ENCODE measurements at places on chromosomes 12 and 14.

- DNase-seq = no peak
These were observed 48.7 kb downstream of the MIPOL1 start for GRCh38 chr14:37246427-37246829.

DNA sequence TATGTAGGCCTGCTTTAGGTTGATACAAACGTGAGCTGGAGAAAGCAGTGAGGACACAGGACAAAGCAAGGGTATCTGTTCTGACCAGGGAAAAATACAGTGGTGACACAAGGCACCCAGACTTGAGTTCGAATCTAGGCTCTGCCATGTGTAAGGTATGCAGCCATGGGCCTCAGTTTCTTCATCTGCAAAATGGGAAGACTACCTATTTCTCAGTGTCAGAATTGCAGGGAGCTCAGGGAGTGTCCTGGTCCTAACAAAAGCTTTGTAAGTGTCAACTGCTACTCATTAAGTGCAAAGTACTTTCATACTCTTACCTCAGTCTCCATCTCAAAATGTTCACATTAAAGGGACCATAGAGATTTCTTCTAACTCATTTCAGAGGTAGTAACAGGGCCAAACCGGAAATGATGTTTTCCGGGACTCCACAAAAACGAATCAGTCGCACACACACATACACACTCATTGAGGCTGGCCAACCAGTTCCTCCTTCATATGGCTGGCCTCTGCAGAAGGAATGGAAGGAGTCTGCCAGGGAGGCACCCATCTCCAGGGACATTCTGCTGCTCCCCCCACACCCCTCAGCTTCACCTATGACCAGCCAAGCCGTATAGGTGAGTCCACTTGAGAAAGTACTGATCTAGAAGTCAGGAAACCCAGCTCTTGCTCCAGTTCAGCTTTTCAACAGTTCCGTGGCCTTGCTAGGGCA lies 7.8 kb downstream of the CTDSP2 start:
- DNase-seq = no peak

GRCh38 chr14:102591944-102592762 lies at the start of gene RCOR1:
RCOR1 (plus strand) TSS chr14:102592649; CDS start chr14:102592887, 238 bp downstream.
- peak; percentile 94 for DNase-seq

DNA sequence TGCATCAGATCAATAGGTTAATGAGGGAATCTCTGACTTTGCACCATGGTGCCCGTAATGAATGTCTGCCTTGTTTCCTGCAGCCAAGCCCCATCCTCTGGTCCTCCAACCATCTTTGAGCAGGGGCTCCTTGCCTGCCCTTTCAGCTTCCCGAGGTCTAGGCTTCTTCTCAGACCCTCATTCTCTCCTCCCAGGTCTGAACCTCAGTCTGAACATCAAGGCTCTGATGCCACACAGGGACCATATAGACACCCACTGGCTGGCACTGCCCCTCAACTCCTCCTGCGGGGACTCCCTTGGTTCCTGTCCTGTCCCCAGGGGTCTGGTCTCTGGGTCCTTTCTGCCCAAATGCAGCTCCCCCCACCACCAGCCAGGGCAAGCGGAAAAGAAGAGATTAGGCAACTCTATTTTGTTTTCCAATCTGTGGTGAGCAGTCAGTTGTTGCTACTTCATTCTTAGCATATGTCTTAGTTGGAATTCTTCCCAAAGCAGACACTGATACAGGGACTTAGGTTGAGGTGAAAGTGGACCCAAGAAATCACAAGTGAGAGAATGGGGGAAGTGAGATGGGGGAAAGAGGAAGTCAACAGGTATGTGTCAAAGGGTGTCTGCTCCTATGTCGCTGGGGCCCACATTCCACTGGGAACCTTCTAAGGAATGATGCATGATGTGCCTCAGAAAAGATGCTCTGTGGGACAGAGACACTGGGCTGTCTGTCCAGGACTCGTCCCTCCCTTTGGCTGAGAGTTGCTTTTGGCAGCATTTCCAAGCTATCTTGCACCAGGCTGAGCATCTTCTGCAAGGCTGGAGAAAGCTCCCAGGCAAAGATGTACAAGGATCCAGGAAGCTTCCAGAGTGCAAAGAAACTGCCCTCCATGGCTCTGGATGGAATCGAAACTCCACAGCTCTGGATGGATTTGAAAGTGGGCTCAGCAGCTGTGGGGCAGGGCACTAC lies 1096.5 kb upstream of the TMEM132C start:
- no peak for DNase-seq

GRCh38 chr12:4286228-4286627 lies 12.7 kb downstream of the CCND2 start:
- no peak for DNase-seq

DNA sequence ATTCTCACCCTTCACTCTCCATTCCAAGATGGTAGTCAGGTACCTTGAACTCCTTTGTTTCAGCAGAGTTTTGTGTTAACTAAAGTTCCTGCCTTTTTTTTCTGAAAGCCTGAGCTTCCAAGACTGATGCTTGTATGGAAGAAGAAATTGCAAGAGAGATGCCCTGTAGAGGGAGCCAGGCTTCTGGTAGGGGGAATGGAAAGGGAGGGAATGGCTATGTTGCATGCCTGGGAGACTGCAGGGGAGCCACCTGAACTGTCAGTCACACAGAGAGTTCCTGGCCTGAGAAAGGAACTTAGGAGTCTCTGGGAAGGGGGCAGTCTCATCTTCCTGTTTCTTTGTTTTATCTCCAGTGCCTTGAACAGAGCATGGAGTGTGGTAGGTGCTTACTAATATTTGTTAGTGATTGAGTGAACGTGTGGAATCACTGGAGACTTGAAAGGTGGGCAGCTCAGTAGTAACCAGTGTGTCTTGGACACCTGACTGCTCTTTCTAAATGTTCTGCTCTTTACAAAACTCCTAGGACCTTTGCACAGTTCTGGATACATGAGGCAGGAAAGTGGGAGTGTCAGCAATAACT lies 132.2 kb downstream of the ANO4 start:
- DNase-seq = no peak

- no peak for DNase-seq
These were observed 11.8 kb downstream of the RPS6KL1 start for GRCh38 chr14:74911221-74911620.

GRCh38 chr12:108906971-108907370 lies 27.1 kb downstream of the DAO start:
- no peak for DNase-seq

DNA sequence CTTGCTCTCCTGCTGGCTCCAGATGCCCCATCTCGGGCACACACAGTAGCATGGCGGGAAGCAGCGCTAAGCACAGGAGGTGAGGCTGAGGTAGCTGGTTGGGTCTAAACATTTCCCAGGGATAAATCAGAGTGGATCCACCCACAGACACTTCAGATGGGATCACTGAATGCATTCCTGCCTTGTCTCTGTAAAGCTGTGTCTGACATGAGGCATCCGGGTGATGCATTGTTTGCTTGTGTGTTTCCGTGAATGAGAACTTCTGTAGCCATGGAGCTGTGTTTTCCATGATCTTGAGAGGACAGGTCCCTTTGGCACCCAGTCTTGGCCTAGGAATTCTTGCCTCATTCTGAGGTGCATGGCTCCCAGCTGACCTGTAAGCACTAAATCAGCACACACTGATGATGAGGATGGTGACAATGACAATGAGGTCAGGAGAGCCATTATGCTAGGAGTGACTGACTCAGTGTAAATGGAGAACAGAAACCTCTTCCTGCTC lies 6.7 kb upstream of the KRT75 start:
- no peak for DNase-seq

GRCh38 chr12:1885082-1885596 lies 33.3 kb downstream of the CACNA2D4 start:
- no peak for DNase-seq

GRCh38 chr12:21341769-21342168 lies 7.1 kb upstream of the SLCO1A2 start:
- no peak for DNase-seq

- DNase-seq = no peak
These were observed 233.1 kb downstream of the PTPRO start for GRCh38 chr12:15555446-15555845.

- DNase-seq = no peak
These were observed 58.3 kb upstream of the LTA4H start for GRCh38 chr12:96093543-96094196.

DNA sequence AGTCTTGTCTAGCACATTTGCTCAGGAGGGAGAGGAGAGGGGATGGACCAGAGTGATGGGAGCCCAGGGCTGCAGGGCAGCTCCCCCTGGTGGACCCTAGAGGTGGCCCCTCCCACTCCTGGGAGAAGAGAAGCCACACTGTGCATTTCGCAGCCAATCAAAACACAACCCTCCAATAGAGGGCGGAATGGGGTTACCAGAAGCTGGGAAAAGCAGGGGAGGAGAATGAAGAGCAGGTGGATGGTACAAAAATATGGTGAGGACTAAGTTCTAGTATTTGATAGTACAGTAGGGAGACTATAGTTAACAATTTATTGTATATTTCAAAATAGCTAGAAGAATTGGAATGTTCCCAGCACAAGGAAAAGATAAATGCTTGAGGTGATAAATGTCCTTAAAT lies 23.6 kb downstream of the VASH1 start:
- DNase-seq = no peak

- no peak for DNase-seq
These were observed 21.4 kb downstream of the ACVR1B start for GRCh38 chr12:51972849-51973273.

DNA sequence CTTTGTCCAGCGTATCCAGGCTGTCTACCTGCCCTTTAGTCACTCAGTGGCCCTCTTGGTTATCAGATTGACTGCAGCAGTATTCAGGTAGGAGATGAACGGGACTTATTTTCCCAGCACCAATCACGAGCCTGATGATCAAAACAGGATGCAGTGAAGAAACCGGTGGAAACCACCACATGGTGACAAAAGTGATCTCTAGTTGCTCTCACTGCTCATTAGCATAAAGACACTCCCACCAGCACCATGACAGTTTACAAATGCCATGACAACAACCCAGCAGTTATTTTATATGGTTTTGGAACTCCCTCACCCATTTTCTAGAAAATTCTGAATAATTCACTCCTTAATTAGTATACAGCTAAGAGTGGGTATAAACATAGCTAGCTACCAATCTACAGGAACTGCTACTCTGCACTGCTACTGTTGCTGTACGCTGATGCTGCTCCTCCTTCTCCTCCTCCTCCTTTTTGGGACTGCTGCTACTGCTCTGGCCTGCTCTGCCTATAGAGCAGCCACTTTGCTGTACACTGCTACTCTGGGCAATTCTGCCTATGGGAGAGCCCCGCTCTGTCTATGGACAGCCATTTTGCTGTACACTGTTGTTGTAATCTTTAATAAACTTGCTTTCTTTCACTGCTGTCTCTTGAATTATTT lies 142.5 kb upstream of the SSTR1 start:
- no peak for DNase-seq

DNA sequence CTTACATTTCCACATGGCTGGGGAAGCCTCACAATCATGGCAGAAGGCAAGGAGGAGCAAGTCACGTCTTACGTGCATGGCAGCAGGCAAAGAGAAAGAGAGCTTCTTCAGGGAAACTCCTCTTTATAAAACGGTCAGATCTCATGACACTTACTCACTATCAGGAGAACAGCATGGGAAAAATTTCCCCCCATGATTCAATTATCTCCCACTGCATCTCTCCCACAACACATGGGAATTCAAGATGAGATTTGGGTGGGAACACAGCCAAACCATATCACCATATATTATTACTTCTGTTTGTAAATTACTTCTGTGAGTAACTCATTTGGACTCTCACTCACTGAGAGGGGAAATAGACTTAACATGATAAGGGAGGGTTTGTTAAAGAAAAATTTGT lies 1496.8 kb upstream of the TMEM132C start:
- DNase-seq = no peak

- DNase-seq = peak; percentile 5
These were observed 336.9 kb downstream of the BMP4 start for GRCh38 chr14:53619691-53620231.

DNA sequence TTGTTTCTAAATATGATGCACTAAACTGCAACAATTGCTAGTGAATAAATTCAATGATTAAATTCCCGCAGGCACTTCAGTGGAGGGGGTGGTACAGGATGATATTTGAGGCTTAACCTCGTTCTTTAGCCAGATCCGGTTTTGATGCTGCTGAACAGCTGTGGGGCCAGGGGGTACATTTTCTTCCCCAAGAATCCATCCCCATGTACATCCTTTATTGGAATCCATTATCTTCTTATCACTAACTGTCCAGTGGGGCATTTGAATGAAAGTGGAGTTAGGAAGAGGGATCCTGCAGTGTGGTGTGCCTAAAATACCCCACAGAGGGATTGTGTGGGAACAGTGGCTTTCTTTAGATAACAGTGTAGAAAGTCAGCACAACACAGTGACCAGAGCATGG lies 45.2 kb upstream of the OASL start:
- DNase-seq = no peak

DNA sequence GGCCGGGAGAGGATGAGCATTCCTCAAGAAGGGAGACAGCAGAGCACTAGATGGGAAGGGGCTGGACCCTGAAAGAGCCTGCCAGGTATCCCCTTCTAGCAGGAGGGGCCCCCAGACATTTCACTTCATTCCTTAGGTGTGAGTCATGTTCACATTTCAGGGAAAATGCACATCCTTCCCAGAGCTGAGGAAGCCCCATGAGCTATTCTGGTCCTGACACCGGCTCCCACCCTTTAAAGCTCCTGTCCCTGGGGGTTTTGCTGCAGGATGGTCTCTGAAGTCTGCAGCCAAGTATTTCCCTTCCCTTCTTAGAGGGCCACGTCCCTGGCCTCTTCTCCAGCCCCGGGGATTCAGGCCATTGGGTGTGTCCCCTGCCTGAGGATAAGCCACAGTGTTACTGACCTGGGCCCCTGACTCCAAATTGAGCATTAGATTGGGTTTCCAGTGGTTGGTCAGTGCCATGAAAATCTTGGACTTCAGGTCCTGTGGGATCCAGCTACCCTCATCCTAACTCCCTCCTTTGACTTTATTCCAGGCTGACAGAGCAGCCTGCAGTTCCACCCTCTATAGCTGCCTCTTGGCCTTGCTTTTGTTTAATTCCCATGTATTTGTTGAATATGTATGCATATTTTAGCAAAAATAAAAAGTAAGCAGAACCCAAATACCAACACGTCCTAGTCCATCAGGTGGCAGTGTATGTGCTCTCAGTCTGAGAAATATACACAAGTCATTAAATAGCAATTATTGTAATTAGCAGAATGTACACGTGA lies 267.1 kb downstream of the CACNA1C start:
- DNase-seq = no peak

All from amniotic stem cell (primary cell).